RKO (cell line): ENCODE measurements at places on chromosomes 11 and 22.

GRCh38 chr11:103380031-103380430 is 270.8 kb downstream of the DYNC2H1 start:
- DNase-seq = no peak

GRCh38 chr11:95254131-95254704 is 23.2 kb upstream of the SESN3 start:
- DNase-seq = peak; percentile 85

GRCh38 chr22:50207383-50208140 is 6.8 kb downstream of the SELENOO start:
- no peak for DNase-seq

- no peak for DNase-seq
These were observed 1457.7 kb downstream of the BRD1 start for GRCh38 chr22:48369789-48370507.

- DNase-seq = no peak
These were observed 165.6 kb downstream of the DBX1 start for GRCh38 chr11:19994672-19995071.

DNA sequence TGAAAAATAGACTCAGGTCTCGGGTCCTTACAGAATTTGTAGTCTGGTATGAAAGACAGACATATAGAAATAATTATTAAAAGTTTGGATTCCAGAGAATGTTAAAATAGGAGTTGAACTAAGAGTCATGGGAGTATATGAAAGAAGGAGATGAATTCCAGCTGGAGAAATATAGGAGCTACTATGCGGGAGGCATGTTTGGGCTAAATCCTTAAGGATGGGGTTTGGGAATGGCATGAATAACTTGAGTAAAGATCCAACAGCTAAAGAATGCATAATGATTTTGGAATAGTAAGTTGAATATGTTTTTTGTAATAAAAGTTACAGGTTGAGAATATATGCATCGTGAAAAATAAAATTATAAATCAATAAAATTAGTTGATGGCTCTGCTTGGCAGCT is 129.4 kb upstream of the SLC5A12 start:
- DNase-seq = no peak

DNA sequence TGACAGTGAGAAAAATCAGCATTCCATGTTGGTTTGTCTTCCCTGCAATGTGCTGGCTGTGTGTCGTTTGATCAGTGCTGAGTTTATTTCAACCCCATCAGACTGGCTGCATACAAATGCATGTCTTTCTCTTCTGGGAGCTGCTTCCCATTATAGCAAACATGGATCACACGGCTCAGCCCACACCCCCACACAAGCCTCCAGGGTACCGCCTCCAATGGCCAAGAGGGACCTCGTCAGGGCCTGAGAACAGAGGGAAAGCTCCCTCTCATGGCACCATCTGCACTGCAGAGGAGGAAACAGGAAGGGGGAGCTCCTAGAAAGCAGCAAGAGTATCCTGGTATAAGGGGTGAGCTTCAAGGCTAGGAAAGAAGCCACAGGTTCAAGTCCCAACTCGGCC is 214.2 kb downstream of the LARGE1 start:
- DNase-seq = no peak

GRCh38 chr11:117839936-117840813 is 15.6 kb upstream of the FXYD2 start:
- no peak for DNase-seq

GRCh38 chr22:44924710-44925109 is 85.1 kb downstream of the PHF21B start:
- peak; percentile 3 for DNase-seq

GRCh38 chr11:46917762-46918082 is 628 bp downstream of the LRP4 start:
- DNase-seq = no peak

GRCh38 chr22:26753125-26753862 is 95.9 kb downstream of the MIAT start:
- DNase-seq = no peak

- DNase-seq = no peak
These were observed 581.1 kb upstream of the ARHGAP42 start for GRCh38 chr11:100105982-100106358.

- DNase-seq = no peak
These were observed at the start of gene ABCG4 for GRCh38 chr11:119149018-119149785. Gene ABCG4 (plus strand): TSS chr11:119149052. CDS start chr11:119149966, 914 bp downstream.

- no peak for DNase-seq
These were observed 569.3 kb upstream of the CCDC179 start for GRCh38 chr11:23429569-23429968.

DNA sequence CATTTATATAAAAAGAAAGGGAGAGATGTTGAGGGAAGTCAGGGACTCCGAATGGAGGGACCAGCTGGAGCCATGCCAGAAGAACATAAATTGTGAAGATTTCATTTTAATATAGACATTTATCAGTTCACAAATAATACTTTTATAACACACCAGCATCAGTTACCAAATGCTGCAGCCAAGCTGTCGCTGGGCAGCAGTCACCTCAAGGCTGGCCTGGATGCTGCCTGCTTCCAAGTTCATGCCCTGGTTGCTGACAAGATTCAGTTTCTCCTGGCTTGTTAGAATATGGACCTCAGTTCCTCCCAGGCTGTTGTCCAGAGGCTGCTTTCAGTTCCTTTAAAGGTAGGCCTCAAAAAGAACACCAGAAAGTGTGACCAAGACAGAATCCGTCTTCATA is 30.8 kb upstream of the ALDH3B2 start:
- DNase-seq = no peak

GRCh38 chr22:37933711-37934376 is 19.6 kb downstream of the C22orf23 start:
- DNase-seq = peak; percentile 94

- DNase-seq = peak; percentile 57
These were observed 28.2 kb downstream of the JHY start for GRCh38 chr11:122910775-122911174.

GRCh38 chr11:115741376-115742107 is 237.3 kb upstream of the CADM1 start:
- no peak for DNase-seq

DNA sequence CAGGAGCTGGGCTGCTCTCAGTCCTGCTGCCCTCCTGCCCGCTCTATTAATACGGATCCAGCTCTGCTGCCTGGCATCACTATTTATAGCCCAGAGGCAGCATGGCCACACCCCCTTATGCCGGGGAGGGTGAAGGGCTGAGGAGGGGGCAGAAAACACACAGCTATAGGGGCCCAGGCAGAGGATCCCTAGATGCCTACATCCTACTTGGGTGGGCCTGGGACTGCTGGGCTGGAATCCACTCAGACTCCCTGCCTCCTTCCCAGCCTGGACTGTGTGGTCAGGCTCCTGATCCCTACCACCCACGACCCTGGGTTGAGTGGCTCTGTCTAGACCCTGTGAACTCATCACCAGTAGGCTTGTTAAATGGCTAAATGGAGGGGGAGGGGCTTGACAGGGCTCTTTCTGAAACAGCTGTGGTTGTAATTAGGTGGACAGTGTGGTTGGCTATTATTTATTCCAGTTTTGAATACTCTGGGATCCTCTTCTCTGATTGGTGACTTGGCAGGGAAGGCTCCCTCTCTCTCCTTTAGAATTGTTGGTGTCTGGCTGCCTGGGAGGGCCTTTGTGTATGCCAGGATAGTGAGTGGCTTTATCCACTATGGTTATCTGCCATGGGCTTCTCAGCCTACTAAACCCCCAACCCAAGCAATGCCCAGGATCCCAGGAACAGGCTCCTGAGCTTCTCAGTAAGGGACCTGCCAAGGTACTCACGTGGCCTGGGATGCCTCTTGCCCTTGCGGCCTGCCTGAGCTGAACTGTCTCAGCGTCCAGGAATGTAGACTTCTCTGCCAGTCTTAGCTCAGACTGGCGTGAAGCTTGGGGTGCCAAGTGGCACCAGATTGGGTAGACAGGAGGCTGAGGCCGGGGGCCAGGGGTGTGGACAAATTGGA is 15.2 kb downstream of the PHLDB1 start:
- peak; percentile 48 for DNase-seq

GRCh38 chr11:45146072-45147016 is at the start of gene PRDM11:
Gene PRDM11 (plus strand): TSS chr11:45146639. CDS start chr11:45181767, 35,128 bp downstream.
- peak; percentile 79 for DNase-seq
